Activated T-helper 9 cell treated with anti-CD3 and anti-CD28 coated beads, Interleukin-2, amount 50 U/mL, for 16 hours (primary cell): ENCODE measurements at places on chromosomes 13 and 19.

GRCh38 chr19:32808236-32808635 lies 61.3 kb downstream of the SLC7A9 start:
- no peak for DNase-seq

GRCh38 chr19:36196249-36196648 lies 18.2 kb downstream of the ZNF565 start:
- DNase-seq: no peak

DNA sequence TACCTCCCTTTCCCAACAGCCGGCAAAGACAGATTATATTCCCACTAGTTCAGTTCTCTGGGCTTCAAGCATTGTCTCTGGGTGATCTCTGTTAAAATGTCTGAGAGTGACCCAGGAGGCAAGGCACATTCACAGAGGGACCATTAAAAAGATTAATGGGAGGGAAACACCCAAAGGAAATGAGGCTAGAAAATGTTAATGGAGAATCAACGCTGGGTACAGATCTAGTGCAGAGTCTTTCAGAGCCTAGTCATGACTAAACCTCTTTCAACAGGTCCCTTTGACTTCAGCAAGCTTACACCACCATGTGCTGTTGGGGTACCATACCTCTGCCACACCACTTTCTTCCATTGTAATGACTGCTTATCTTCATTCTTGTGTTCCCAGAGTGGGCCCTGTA lies 358.6 kb downstream of the DCT start:
- no peak for DNase-seq

- DNase-seq: no peak
Measured at GRCh38 chr19:48553676-48554384, 1.9 kb downstream of the SULT2B1 start.

DNA sequence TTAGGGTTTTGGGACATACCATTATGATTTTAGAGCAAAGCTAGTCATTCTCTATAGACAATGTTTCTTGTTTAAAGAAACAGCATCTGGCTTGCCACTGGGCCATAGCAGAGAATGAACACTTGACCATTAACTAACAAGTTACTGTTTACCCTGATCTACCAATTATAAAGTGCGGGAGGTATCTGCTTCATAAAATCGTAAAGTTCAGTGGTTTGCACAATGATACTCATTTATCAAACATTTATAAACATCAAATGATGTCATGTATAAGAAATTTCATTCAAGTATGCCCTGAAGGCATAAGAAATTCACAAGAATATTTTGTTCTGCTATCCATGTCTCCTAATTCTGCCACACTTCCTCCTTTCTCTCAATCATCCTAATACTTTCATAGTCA lies 139.2 kb downstream of the PCDH20 start:
- DNase-seq: no peak

DNA sequence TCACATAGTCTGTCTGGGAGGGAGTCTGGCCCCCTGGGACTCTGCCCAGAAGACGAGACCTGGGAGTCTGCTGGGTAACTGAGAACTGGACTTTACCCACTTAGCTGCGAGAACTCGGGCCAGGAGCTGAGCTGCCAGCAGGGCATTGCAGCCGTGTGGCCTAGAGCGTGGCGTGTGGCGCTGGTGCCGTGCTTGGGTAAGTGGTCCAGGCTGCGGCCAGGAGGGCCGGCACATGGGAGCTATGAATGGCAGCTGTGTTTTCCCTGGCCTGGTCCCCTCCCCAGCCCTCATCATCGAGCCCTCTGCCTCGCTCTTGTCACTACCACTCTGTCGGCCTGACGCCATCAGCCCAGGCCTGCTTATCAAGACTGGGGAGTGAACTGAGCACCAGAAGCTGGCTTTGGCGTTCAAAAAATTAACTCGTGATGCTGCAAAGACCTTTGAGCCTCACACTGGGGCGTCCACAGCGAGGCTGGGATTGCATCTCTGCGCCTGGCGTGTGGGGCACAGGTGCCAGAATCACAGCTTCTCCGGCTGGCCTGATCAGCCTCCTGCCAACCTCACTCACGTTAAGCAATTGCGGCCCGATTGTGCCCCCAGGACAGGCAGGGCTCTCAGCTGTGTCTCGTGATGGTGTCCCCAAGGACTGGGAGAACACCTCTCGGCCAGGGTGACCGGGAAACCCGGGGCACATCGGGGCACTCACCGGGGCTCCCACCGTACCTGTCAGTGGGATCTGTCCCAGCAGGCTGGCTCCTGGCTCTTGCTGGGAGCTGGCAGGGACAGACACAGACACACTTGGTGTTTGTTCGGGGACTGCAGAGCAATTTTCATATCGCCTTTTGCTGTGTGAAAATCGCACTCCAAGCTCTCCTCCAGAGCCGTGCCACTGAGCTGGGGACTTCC lies 85.9 kb downstream of the KDM4B start:
- DNase-seq: no peak

- DNase-seq: no peak
Measured at GRCh38 chr13:47437406-47437805, 540.6 kb upstream of the HTR2A start.

DNA sequence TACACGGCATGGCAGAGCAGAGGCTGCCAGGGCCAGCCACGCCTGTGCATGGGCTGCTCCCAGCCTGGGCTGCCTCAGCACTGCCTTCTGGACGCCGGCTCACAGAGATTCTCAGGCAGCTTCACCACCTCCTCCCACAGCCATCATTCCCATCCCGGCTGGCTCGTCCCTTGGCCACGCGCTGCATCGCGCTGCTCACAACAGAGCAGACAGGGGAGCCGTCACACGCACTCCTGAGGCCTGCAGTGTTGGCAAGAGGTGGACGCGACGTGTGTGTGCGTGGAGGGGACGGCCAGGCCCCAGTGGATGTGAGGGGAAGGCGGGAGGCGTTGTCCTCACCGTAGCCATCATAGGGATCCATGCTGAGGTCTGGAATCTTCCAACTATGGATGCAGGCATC lies 7.6 kb upstream of the PRKD2 start:
- no peak for DNase-seq

GRCh38 chr13:59409634-59410200 lies 754.0 kb downstream of the DIAPH3 start:
- DNase-seq: no peak

DNA sequence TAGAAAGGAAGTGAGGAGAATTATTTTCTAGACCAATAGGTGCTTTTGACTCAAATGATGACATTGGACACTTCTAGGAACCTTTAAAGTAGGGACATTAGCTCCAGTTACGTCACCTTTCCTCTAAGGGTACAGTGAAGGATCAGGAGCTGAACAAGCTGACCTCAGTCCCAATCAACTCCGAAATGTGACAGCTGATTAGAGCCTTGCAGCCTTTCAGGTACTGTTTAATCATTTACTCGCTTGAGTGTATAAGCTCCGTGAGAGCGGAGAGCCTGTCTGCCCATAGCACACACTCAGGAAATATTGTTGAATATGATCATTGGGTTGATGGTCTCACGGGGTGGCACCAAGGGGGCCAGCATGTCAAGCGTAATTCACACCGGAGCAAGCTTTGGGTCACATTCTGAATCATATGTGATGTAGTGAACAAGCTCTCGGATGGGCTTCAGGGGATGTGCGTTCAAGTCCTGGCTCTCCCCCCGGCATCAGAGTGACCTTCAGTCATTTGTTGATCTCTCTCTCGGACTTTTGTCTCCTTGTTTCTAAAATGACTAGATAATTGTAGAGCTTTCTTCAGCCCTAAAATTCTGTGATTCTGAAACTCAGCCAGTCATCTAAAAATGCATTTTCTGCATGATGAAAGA lies 141.9 kb downstream of the ZIC5 start:
- DNase-seq: no peak

DNA sequence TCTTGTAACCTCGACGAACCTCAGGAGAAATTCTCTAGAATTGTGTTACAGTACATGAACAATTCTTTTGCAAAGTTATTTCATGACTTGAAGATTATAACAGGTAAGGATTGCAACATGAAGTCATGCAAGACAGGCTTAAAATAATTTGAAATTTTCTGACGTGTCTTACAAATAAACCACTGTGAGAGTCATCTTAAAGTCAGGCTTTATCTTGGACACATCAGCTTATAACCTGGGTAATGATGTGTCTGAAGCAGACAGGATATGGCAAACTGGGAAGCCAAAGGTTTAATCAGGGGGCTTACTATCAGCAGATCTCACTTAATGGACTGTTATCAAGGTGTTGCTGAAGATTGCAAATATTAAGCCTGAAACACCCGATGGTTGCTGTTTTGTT lies 407.8 kb downstream of the KLF5 start:
- no peak for DNase-seq

DNA sequence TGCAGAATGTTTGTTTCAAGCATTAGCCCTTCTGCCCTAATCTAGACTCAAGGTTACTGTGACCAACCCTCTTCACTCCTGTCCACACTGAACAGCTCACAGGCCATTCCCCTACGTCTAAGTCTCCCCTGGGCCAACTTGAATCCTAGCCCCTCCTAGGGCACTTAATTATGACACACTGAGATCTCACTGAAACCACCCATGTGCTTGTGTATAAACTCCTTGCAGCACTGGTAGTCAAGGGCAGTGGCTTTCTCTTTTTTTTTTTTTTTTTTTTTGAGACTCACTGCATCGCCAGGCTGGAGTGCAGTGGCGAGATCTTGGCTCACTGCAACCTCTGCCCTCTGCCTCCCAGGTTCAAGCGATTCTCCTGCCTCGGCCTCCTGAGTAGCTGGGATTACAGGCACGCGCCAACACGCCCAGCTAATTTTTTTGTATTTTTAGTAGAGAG lies 1.9 kb upstream of the AKT2 start:
- DNase-seq: no peak

- no peak for DNase-seq
Measured at GRCh38 chr19:16915135-16915534, 26.3 kb downstream of the F2RL3 start.

DNA sequence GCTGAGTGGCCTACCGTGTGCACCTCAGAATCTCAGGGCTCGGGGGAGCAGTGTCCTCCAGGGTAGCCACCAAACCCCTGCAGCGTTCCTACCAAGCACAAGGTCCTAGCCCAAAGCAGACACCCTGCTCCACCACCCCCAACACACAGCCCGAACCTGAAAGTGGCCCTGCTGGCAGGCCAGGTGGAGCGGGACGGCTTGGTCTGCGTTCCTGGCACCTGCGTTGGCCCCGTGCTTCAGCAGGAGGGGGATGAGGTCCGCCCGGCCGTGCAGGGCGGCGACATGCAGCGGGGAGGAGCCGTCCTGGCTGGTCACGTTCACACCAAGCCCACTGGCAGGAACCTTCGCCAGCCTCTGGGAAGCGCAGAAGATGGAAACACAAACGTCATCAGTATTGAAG lies 26.5 kb downstream of the PDCD5 start:
- DNase-seq: no peak

DNA sequence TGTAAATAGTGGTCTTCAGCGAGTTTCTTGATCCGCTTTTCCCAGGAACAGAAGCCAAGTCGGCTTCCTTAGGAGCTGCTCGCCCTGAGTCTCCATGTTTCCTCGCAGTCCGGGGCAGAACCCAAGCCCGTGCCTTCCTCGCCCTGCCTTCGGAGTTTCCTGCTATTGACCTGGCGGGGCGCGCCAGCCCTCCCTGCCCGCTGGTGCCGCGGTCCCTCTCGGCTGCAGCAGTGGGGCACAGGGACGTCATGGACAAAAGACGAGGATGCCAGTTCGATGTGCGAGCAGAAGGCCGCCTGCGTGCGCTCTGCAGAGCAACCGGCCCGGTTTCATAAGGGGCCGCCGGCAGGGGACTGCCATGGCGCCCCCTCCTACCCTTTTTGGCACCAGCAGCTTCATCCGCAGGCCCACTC lies 156.6 kb downstream of the TM9SF2 start:
- DNase-seq: peak; percentile 16

DNA sequence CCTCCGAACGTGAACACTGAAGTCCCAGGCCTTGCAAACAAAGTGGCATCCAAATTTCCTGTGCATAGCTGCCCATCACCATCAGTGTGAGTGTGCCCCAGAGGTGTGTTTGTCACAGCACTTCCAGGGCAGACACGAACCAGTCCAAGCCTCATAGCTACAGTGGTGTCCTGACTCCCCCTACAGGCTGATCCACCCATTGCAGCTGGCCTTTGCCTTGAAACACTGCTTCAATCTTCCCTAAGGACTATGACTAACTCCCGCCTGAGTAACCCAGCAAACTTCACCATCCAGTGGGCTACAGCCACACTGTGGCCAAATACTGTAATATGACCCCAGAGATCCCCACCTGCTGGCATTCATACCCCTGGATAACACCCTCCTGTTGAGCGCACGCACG lies 3.9 kb downstream of the ZNF266 start:
- DNase-seq: no peak

DNA sequence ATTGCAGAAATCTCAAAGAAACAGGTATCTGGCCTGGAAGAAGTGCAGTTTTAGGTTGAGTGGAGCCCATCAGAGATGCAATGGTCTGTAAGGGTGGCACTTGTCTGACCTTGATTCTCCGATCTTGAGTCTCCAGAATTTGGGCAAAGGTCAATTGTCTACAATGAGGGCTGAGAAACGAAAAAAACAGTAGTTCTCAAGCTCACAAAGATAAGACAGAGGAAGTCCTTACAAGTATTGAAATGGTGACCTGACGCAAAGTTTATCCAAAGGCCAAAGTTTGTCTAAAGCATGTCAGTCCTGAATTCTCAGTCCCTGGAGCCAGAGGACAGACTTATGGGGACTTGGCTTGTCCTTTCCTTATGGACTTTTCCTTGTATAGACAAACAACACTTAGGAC lies 40.3 kb downstream of the CYSLTR2 start:
- no peak for DNase-seq

DNA sequence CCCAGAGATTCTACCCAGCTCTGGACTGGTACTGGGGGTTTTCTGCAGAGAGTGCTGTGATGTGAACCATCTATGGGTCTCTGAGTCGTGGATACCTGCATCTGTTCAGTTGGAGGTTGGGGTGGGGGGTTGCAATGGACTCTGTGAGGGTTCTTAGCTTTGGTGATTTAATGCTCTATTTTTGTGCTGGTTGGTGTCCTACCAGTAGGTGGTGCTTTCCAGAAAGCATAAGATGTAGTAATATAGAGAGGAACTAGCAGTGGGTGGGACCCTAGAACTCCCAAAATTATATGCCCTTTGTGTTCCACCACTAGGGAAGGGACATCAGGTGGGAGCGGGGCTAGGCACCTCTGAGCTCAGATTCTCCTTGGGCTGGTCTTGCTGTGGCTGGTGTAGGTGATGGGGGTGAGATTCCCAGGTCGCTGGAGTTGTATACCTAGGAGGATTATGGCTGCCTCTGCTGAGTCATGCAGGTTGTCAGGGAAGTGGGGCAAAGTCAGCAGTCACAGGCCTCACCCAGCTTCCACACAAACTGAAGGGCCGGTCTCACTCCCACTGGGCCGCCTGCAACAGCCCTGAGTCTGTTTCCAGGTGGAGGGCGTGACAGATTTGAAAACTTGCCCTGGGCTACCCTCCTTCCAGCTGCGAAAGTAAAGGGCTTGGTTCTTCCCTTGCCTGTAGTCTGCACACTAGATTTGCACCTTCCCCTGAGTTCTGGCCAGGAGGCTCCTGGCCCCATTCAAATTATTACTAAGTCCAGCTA lies 573.0 kb upstream of the SLITRK1 start:
- DNase-seq: no peak

DNA sequence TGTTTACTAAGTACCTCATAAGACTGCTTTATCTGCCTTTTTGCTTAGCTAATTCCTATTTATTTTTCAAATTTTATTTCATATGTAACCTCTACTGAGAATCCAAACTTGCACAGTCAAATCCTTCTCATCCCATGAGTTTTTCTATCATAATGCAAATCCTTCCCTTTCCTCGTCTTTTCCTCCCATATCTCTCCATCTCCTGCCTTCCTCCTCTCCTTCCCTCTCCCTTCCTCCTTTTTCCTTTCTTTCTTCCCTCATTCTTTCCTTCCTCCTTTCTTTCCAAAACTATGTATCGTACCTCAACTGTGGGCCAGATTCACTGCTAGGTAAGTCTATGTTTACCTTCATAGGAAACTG lies 201.4 kb upstream of the TMTC4 start:
- no peak for DNase-seq
